ENCODE measurements at places on chromosomes 12 and 14. TPM values are rescaled to one million over a fixed set of nuclear protein-coding genes. Genes with fewer than 3 reads are reported as not detected.

The GUCY2C gene
- not detected for total RNA-seq

The TMEM132D gene
- total RNA-seq, result not detected

GRCh38 chr14:50139192-50139591 is 22.8 kb upstream of the VCPKMT start:
- DNase-seq, result no peak

The GPD1 gene
- total RNA-seq, result 1.0 TPM

GRCh38 chr12:91074851-91075250 is 17.0 kb upstream of the KERA start:
- no peak for DNase-seq

The LRRC43 gene
- total RNA-seq, result not detected

The SCNN1A gene
- total RNA-seq, result 36.5 TPM
